Right kidney (tissue), 9 donors: ENCODE measurements at places on chromosomes 6 and 20.

DNA sequence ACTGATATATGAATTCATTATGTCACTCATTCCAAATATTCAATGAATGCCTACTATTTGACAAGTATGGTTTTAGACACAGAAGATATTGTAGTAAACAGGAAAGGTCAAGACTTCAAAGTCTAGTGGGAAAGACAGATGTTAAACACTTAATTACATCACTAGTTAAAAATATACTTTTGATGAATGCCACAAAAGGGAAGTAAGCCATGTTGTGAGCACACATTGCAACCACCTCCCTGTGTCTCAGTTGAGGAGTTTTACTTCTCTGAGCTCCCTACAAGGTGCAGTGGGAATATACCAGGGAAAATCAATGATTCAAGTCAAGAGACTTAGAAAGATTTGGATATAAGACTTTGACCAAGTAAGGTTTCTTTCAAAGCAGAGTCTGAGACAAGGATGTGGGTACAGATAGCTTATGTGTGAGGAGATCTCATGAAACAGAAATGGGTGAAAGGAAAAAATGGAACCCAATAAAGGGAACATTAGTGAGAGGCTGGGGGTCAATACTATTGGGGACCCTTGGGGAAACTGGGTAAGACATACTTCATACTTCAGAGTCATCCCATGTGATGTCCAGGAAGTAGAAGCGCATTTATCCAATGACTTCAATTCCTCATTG is 503.7 kb downstream of the KIF16B start:
- DNase-seq = no peak

- no peak for DNase-seq
These were observed 11.0 kb upstream of the HDGFL1 start for GRCh38 chr6:22558288-22558882.

GRCh38 chr6:55212156-55212555 is 37.8 kb downstream of the HCRTR2 start:
- no peak for DNase-seq

- DNase-seq = no peak
These were observed 46.5 kb downstream of the SESN1 start for GRCh38 chr6:109048176-109048575.

- DNase-seq = peak; percentile 68
These were observed 27.1 kb downstream of the ULBP1 start for GRCh38 chr6:149990661-149991471.

GRCh38 chr20:25072226-25072811 is 9.6 kb downstream of the VSX1 start:
- no peak for DNase-seq

DNA sequence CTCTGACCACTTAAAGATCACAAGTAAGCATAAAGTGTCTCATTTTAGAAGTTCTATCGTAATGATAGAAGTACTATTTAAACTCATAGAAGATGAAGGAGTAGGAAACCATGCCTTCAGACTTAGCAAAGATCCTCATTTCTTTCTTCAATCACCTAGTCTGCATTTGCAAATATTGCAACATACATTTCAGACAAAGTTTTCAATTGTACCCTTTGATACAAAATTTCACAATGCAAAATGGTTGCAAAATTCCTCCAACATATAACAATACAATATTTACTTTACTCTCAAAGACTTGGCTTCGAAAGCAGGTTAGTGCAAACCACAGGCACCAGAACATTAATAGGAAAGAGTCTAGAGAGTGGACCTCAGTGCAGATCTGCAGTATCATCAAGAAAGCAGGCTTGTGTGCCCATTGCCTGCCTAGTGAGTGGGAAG is 16.1 kb upstream of the ROS1 start:
- no peak for DNase-seq

DNA sequence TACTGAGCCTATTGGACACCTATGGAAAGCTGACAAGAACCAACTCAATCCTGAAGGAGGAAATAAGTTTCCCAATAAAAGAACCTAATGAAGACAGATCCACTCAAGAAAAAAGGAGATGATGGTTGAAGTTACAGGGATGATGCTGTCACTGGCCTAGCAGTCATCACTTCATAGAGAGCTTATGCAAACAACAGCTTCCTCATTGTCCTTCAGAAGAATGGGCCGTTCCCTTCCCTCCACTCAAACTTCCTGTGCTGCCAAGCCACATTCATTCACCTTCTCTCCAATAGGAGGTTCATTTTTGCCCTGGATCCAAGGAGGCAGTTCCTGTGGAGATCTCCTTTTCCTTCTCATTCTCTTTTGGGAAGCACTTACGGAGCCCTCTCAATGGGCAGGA is 13.8 kb upstream of the PM20D2 start:
- DNase-seq = no peak

DNA sequence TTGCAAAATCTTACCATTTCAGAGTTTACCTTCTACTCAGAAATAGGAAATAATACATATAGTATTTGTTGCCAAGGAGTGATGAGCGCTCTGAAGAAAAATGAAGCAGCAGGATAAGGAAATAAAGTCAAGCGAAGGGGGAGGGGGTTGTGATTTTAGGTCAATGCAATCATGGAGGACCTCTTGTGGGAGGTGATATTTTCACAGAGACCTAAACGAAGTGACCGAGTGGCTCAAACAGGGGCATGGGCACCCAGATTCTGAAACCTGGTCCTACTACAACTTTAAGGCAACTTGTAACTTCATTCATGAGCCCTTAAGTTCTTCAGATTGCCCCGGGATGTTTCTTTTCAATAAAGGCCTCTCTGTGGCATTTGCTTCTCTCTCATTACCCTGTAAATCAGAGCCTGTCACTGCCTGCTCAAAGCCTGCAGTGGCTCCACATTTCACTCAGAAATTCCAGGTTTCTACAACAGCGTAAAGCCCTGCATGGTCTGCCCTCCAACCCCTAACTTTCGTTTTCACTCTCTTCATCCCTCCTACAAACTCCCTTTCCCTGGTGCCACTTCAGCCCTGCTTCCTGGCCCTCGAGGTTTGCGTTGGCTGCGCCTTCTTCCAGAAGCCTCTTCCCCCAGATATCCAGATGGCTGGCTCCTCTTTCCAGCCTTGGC is 162.7 kb downstream of the TBC1D7 start:
- peak; percentile 45 for DNase-seq

GRCh38 chr6:12313992-12314589 is 23.9 kb downstream of the EDN1 start:
- no peak for DNase-seq

DNA sequence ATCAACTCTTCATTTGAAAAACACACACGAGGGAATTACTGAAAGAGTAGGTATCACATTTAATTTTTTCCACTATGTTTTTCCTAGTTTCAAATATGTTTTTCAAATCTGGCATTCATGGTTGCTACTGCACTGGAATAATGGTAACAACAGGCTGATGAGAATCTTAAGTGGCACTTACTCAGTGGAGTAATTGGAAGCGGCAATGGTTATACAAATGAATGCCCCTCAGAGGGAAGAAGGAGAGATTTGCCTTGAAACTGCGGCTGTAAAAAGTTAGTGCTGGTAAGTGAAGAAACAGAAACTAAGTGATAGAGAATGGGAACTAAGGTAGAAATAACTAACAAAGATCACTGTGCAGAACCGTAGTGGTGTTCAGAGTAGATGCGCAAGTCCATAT is 41.0 kb upstream of the PDE7B start:
- DNase-seq = no peak

DNA sequence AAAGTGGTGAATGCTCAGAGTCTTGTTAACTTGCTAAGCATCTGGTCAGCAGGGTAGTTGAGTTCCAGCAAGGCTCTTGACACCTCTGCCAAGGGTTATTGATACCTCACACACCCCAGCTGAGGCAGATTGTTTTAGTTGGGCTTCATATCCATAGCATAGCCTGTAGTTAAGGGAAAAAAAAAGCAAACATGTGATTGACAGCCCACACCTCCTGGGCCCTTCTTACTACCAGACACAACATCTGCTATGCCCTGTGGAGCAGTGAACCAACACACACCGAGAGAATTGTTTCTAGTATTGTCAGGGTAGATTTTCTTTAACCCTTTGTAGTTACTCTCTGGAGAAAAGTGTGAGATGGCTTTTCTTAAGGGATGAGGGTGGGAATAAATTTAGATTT is 697.0 kb upstream of the POU3F2 start:
- DNase-seq = no peak

- no peak for DNase-seq
These were observed 185.7 kb downstream of the EYA2 start for GRCh38 chr20:47080365-47080764.

DNA sequence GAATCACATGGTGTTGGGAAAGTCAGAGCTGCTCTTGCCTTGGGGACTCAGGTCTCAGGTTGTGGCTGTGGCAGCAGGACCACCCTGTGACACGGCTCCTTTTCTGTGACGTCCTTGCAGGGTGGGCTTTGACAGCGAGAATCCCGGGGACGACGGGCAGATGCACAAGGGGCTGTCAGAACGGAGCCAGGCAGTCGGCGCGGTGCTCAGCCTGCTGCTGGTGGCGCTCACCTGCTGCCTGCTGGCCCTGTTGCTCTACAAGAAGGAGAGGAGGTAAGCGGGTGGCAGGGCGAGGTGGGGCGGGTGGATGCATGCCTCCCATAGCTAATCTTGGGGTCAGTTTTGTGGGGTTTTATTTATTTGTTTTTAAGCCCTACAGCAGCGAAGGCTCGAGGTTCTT is 19.2 kb upstream of the SLC22A1 start:
- no peak for DNase-seq

- DNase-seq = peak; percentile 6
These were observed 423.6 kb downstream of the HAO1 start for GRCh38 chr20:7516621-7517111.

- DNase-seq = no peak
These were observed 10.1 kb upstream of the SRC start for GRCh38 chr20:37335642-37336368.

DNA sequence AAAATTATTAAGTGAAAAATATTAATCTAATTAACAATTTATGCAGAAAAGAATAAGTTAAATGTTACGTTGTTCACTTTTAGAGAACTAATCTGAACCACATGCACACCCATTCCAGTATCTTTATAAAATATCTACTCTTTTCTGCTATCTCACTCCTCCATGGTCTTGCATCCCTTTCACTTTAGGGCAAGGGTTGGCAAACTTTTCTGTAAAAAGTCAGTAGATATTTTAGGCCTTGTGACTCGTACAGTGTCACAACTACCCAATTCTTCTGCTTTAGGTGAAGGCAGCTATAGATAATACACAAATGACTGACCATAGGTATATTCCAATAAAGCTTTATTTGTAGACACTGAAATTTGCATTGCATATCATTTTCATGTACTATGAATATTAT is 39.7 kb upstream of the SUPT3H start:
- no peak for DNase-seq

- no peak for DNase-seq
These were observed at the start of gene RAET1E for GRCh38 chr6:149897855-149898744. Gene RAET1E (minus strand): TSS chr6:149898113. CDS start chr6:149890901, 7,212 bp downstream.

GRCh38 chr6:118744261-118744941 is 93.0 kb upstream of the CEP85L start:
- DNase-seq = no peak

DNA sequence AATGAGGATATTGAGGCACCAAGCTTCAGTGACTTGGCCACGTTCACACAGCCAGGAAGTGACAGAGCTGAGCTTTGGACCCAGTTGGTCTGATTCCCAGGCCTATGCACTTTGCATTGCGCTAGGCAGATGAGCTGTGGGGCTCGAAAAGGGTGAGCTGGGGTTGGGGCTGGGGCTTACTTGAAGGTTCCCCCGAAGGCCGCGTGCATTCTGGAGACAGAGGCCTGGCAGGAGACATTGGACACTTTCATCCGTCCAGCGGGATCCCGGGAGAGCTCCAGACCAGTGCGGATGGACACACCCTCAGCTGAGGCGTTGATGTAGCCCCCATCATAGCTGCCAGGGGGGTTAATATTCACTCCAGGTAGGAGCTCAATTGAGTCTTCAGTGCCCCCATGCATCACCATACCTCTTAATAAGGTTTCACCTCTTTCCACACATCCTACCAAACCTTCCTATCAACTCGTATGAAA is 2.6 kb downstream of the PLTP start:
- no peak for DNase-seq

DNA sequence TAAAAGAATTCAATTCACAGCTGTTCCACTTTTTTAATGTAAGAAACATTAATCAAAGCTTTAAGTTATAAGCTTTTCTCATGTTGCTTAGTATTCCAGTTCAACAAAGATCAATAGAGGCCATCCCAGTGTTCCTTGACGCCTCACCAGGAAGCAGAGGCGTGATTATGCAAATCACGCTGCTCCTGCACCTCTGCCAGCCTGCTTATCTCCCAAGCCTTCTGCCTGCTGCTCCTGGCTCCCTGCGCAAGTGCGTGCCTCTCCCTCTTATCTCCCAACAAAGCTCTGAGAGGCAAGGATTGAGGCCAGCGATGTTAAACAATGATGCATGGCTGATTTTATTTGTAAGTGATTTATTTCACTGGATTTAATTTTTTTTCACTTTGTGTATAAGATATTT is 42.8 kb downstream of the INSM1 start:
- DNase-seq = no peak

DNA sequence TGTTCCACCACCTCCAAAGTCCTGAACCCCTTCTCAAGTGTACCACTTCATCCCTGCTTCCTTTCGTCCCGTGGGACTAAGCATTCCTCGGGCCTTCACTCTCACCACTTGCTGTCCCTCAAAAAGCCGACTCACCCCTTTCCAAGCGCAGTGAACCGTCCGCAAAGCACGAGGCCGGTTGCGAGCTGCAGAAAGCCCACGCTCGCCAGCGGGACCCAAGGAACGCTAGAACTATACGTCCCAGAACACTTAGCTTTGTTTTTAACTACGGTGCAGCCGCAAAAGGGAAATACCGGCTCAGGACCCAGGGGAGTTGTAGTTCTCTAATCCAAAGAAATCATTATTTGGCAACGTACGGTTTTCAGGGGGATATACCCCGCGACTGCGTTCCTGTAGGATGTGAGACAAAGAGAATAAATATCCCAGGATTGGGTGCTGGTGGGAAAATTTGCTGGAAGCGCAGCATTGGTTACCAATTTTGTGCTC is 416 bp upstream of the POLR1H start:
- DNase-seq = no peak

DNA sequence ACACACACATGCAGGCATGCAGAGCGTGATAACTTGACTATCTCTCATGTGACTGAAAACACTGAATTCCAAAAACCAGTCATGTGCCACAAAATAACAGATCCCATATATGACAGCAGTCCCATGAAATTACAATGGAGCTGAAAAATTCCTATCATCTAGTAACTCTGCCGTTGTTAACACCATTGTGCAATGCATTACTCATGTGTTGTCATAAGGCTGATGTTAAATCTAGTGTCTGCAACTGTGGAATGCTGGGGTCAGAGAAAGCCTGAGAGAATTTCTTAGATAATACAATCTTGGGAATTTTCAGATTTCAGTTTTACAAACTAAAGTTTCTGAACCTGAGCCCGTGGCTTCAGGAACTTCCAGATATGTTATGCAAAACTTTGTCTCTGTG is 70.2 kb downstream of the LYRM4 start:
- no peak for DNase-seq

DNA sequence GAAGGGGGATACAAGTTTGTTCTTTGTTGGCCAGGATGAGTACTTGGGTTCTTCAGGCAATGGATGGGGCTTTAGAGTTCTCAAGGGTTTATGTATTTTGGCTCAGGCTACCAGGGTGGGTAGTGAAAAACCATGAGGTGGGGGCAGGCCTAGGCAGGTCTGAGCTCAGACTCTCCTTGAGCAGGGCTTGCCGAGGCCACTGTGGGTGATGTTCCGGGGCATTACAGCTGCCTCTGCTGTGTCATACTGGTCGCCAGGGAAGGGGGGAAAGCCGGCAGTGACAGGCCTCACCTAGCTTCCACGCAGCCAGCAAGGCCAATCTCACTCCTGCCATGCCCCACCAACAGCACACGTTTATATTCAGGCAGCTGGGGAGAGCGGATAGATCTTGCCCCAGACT is 79.6 kb downstream of the BCKDHB start:
- no peak for DNase-seq
